Fibroblast of skin of abdomen (primary cell): ENCODE measurements at places on chromosomes 11 and 22.

DNA sequence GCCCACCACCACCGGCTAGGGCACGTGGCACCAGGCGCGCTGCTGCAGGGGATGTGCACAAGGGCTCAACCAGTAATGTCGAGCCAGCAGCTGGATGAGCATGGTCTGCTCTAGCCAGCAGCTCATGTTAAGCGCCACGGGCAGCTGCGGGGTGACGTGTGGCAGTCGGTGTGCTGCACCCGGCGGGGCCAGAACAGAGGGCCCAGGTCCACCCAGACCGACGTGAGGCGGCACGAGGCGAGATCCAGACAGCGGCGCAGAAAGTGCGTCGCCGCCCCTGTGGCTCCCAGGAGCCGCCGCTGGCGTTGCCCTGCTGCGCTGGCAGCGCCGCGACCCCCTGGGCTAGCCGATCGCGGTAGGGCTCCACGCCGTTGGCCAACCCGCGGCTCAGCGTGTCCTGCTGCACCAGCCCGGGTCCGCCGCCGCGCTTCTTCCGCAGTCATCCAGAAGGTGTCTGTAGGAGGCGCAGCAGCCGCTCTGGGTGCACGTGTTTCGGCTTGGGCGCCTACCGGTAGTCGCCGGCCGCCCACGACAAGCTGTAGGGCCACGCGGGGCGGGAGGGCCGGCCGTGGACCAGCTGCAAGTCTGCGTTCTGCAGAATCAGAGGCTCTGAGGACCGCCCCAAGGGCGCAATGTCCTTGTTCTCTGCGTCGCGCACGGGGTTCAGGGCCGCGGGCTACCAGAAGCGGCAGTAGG, 4.6 kb upstream of the GALR3 start:
- DNase-seq = peak; percentile 55

DNA sequence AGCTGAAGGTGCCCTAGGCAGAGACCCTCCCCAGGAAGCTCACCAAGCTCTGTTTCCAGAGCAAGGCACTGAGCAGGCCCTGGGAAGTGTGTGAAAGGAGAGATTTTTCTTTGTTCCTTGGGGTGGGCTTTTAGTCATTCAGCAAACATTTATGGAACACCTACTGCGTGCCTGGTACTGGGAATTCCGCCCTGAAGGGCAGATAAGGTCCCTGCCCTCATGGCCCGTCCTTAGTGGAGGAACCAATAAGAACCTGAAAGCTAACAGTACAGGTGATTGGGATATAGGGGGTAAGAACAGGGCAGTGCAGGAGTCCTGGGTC, 3.9 kb downstream of the TMEM134 start:
- no peak for DNase-seq

DNA sequence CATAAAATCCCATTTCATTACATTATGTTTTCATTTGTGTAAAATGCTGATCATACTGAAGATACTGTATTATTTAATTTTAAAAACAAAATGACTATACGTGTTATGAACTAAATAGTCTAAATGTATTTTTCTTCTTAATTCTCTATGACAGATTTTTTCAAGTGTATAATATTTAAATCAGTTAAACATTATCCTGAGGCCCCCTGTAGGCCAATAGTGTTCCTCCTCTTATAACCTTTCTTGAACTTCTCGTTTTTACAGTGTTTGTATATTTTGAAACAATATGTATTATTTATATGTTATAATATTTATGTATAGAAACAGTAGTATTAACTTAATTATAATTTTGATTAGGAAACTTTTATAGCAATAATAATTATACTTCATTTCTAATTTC, 151.1 kb upstream of the CHORDC1 start:
- DNase-seq = no peak

DNA sequence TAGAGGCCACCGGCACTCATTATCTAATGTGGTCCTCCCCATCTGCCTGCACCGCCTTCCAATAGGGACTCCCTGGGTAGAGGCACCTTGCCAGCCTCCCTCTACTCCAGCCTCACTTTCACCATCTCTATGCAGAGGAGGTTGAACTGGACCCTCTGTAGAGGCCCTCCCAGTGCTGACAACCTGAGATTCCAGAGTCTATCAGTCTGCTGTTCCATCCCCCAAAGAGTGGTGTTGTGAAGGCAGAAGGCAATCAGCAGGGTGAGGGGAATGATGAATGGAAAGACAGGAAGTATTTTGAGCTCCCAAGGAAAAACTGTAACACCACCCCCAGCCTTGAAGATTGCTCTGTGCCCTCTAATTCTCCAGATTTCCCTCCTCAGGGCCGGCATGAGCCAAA, 77.9 kb downstream of the THAP12 start:
- peak; percentile 32 for DNase-seq

DNA sequence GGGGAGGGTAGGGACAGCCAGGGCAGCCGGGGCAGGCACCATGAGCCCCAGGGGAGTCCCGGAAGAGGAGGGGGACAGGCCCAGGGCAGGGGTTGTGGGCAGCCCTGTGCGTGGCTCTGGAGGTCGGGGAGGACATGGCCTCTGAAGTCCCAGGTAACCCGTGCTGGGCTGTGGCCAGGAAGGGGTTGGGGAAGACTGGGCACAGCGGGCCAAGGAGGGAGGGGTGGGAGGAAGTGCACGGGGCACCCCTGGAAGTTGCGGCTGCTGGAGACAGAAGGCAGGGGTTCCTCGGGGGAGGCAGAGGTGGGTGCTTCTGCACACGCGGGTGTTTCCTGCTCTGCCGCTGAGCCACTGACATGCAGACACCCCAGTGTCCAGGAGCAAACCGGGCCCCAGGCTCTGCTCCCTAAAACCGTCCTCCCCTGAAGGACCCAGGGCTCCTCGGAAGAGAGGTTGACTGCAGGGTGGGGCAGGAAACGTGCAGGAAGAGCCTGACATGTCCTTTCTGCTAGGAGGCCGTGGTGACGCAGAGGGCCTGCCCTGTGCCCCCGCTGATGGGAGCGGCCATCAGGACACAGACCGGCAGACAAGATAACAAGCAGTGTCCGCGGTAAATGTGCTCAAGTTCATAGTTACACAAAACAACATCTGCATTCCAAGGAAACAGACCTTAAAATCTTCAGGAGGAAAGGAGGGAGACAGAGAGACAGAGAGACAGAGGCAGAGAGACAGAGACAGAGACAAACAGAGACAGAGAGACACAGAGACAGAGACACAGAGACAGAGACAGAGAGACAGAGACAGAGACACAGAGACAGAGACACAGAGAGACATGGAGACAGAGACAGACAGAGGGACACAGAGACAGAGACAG, 5.7 kb downstream of the TNNI2 start:
- no peak for DNase-seq

DNA sequence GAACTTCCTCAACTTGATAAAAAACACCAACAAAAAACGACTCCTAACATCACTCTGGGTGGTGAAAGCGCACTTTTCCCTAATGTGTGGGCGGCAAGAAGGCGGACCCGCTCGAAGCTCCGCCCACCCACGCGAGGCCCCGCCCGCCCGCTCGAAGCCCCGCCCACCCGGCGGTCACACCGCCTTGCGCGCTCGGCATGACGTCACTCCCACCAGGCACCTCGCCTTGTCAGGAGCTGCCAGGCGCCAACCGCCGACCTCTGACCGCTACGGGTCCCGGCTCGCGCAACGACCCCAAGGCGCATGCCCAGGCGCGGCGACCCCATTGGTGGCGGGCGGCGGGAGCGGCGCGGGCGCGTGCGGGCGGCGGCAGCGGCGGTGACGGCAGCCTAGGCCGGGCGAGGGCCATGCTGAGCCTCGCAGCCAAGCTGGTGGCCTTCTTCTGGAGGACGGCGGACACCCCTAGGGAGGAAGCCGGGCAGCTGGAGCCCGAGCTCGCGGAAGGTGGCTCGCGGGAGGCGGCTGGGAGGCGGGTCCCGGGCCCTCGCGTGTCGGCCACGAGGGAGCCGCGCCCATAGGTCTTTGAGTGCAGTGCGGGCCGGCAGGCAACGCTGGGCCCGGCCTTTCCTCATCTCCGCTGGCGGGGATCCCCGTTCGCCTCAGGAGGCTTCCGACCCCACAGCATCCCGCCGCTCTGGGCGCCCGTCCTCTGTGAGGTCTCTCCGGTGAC, at the start of gene MOV10L1:
Gene MOV10L1, plus strand, starts transcription at position 325 of the 730 bp plus-strand sequence. Its CDS starts 83 bp downstream, at position 408.
- DNase-seq = peak; percentile 13

GRCh38 chr11:108007819-108008218, 879 bp upstream of the CUL5 start:
- no peak for DNase-seq

DNA sequence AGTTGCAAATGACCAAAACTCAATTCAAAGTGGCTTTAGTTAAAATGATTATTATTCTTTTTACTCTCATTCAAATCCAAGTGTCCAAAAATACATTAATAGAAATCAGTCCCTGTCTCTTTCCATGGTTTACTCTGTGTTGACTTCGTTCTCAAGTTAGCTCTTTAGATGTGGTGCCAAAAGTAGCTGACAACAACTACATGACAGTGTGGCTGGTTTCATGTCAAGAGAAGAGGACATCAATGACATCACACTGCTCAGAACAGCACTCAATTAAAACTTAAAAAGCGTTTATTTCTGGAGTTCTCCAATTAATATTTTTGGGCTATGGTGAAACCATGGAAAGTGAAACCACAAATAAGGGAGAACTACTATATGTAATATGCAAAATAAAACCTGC, 1746.9 kb downstream of the LRRC4C start:
- DNase-seq = no peak

DNA sequence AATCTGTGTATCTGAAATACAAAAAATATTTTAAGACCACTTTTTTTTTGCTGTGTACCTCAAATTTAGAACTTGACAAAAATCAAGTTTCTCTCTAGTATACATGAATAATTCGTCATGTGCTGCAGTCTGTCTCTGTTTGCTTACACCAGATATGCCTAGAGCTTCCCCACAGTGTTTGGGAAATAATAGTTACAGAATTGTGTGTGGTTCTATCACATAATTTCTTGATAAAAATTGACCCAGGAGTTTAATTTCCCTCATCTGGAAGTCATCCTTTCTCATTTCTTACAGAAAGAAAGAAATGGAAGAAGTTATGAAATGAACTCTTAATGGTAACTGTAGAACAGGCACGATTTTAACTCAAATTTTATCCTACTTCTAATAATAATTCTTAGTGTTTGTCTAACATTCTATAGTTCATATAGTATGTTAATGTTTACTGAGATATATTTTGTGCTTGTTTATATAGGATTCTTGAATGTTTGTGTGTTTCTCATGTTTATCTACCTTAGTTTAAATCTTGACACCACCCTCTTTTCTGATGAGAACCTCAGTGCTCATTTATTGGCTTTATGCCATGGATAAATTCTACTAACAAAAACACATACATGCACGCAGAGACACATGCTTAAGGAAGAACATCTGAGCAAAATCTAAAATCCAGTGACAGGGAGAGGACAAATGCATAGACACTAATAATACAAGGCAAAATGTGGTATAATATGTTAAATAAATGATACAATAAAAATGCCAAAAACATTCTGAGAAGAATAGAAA, 61.4 kb upstream of the CTSC start:
- DNase-seq = no peak

GRCh38 chr22:23526596-23527316, 53.3 kb downstream of the IGLL1 start:
- no peak for DNase-seq

DNA sequence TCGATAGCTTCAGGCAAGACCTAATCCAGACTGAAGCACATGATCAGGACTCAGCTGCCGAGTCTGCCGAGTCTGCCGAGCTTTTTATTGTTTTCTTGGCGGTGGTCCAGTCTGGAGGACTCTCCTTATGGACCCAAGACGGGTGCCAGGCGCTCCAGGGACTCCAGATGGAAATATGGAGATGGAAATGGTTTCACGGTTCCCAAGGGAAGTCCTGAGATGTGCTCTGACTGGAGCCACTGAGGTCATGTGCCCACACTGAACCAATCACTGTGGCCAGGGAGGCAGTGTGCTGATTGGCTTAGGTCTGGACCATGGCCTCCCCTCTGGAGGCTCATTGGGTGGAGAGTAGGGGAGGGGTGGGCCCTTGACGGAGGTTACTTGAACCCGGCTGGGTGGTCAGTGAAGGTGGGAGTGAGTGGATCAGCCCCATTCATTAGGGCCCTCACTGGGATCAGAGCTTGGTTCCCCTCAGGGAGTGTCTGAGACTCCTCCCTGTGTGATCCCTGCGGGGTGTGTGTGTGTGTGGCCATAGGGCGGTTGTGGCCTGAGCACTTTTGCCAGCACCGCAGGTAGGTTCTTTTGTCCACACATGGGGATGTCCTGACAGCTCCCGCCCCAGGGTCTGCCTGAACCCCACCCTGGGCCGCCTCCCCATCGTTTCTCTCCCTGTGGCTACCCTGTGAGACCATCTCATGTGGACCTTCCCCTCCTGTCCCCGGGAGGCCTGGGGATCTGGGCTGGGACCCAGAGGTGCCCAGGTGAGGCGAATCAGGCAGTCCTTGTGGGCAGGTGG, 14.0 kb downstream of the RPS6KA4 start:
- DNase-seq = peak; percentile 9

DNA sequence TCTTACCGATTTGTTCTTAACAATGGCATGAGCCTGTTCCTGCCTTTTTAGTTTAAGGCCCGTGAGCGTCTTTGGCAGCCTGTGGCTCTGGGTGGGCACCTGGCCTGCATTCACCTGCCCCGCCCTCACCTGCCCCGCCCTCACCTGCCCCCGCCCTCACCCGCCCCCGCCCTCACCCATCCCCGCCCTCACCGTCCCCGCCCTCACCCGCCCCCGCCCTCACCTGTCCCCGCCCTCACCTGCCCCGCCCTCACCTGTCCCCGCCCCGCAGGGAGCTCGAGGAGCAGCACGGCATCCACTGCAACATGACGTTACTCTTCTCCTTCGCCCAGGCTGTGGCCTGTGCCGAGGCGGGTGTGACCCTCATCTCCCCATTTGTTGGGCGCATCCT, 14.2 kb downstream of the GATD1 start:
- DNase-seq = no peak

GRCh38 chr11:11480971-11481370, 127.9 kb upstream of the CSNK2A3 start:
- peak; percentile 2 for DNase-seq

DNA sequence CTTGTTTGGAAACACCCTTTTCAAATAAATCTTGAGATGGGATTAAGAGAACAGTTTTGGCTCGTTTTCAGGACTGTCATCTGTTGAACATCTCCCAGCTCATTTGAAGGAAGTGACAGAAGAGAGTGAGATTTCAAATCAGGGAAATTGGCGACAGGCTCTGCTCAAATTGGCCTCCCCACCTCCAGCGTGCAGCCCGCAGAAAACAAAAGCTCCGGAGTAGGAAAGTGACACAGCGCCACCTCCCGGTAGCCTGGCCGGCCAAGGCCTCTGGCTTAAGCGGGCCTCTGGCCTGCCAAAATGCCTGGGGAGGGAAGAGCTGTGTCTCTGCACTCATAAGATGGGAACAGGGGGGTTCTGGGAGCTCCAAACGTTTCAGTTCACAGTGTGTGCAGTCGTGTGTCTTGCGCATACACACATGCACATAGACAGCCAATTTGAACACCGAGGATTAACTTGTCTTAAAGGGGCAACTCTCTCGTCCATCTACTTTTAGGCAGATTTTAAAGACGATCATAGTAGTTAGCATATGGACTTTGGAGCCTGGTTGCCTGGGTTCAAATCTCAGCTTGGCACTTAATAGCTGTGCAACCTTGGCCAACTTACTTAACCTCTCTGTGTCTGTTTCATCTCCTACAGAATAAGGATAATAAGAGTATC, 132.7 kb upstream of the RCN1 start:
- peak; percentile 65 for DNase-seq
